ENCODE measurements at places on chromosomes 12 and 14.

GRCh38 chr14:102187044-102187443, 47.3 kb downstream of the WDR20 start:
- no peak for DNase-seq

- no peak for DNase-seq
Observed at GRCh38 chr12:13004361-13004760, 4.3 kb upstream of the HEBP1 start.

- DNase-seq = no peak
Observed at GRCh38 chr12:89448951-89449371, 75.6 kb downstream of the GALNT4 start.

- DNase-seq = no peak
Observed at GRCh38 chr12:106114447-106115068, 24.2 kb downstream of the NUAK1 start.

GRCh38 chr12:62290846-62291245, 30.6 kb downstream of the USP15 start:
- DNase-seq = no peak

DNA sequence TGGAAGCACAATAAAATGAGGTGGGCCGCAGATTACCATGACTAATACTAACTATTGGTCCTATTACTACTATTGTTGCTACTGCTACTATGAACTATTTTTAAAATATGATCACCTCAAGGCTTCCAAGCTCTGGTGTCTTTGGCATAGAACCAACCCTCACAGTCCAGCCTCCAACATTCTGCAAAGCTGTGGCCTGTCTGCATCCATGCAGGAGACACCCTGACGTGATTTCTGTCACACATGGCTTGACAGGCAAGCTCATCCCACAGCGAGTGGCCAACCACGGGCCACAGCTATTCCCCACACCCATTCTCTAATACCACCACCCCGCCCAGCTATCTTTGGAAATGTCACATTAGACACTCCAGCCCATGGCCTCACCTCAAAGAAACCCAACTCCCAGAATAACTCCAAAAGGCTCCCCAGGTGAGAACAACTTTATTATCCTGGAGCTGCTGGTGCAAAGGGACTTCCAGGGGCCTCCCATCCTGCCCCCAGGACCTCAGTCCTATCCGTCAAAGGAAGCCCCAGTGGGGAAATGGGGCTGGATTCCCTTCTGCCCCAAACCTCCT, 14.4 kb downstream of the ISCU start:
- DNase-seq = no peak

DNA sequence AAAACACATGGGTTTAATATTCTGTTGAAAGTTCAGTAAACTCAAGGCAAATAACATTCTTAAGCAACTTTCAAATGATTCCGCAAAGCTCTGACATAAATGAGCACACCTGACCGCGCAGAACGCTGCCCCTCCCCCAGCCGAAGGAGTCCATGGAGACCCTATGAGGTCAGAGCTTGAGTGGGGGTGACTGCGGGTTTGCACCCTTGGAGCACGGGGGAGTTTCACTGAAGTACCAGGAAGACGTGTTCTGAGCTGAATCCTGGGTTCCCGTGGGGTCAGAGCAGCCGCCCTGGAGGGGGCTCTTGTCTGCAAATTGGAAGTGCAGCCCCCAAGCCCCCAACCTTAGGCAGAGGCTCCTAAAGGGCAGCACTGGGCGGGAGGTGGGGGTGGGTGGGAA, 324.1 kb upstream of the SFSWAP start:
- no peak for DNase-seq

- no peak for DNase-seq
Observed at GRCh38 chr14:76541594-76542219, 165.8 kb downstream of the ESRRB start.

DNA sequence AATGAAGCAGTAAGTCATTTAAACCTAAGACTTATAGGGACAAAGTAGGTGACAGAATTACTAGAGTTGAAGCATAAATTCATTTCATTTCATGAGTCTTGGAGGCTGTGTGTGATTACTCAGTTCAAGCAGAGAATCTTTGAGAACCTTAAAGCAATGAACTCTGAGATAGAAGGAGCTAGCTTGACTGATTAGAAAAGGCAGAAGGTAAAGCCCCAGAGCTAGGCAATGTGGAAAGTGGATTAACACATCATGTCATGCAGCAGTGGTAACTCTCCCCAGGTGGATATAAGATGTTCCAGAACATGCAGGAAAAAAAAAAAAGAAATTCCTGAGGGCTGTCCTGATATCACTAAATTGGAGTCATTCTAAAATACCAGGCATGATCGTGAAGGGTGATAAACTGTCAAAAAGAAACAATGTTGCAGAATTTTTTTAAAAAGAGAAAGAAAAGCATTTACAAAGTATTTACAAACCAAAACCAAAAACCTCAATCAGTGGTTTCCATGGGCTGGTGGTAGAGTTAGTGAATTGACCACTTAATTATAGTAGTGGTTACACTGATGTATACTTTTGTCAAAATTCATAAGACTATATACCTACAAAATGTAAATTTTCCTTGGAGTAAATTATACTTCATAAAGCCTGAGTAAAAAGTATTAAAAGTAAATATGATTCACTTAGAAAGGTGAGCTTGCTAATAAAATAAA, 12.7 kb upstream of the SLC16A7 start:
- DNase-seq = no peak

- no peak for DNase-seq
Observed at GRCh38 chr14:54000341-54000811, 43.8 kb upstream of the BMP4 start.

GRCh38 chr14:98192946-98193345, 1079.1 kb downstream of the BCL11B start:
- DNase-seq = no peak
